AG09309 (cell line): ENCODE measurements at places on chromosomes 13 and 19.
A peak's percentile ranks its signal among the peaks of the same experiment; 100 is the strongest.

- DNase-seq = no peak
These were observed 16.0 kb downstream of the SSC5D start for GRCh38 chr19:55504252-55504603.

DNA sequence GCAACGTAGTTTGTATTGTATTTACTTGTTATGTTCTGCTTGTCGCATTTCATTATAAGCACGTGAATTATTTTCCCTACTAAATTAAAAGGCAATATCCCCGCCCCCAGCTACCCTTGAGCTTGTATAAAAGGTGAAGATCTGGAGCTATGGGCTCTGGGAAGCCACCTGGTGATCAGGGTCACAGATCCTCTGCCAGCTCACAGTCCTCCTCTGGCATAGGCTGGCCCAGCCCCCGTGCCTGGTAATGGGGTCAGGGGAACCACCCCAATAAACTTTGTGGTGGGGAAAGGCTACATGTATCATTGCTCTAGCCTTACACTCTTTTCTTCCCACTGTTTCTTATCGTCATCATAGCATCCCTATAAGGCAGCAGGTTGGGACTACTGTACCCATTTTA lies 190.2 kb upstream of the TSHZ3 start:
- no peak for DNase-seq

DNA sequence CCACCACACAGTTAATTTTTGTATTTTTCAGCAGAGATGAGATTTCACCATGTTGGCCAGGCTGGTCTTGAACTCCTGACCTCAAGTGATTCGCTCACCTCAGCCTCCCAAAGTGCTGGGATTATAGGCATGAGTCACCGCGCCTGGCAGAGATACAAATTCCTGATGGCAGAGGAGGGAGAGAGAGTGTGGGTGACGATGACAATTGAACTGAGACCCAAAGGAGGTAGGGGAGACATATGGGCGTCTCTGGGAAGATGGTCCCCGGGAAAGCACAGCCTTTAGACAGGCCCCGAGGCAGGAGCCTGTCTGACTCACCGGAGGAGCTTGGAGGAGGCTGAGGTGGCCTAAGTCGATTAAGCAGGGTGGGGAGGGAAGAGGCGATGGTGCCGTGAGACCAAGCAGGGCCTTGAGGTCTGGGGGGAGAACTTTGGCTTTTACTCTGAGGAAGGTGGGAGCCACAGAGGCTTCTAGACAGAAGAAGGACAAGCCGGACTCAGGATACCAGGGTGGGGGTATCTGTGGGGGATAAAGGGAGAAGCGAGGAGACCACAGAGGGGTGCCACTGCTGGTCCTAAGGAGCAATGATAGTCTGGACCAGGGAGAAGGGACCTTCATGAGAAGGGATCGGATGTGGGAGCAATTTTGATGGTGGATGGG lies 38.2 kb downstream of the ARRDC2 start:
- DNase-seq = peak; percentile 41

DNA sequence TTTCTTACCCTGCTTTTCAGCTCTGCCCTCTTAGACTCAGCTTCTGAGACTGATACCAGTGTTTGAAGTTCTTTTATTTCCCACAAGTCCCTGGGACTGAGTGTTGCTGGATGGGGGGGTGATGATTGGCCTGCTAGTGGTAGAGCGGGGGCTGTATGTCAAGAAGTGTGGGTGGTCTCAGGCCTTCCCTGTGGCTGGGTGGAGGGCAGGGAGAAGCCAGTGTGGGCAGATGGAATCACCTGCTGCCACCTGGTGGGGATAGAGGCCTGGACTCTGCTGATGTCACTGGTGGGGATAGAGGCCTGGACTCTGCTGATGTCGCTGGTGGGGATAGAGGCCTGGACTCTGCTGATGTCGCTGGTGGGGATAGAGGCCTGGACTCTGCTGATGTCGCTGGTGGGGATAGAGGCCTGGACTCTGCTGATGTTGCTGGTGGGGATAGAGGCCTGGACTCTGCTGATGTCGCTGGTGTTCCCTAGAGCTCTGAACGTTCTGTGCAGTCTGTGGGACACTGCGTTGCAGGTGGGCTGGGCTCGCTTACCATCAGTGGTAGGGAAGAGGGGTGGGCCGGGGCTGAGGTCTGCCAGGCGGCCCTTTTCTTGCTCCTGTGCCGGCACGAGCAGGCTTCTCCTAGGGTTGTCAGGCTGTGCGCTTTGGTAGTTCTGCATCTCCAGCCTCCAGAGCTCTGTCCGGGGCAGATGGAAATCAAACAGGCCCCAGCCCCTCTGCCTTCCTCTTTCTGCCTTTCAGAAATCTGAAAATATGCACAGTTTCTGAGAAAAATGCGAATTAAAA lies 101.3 kb downstream of the ARHGEF7 start:
- no peak for DNase-seq

DNA sequence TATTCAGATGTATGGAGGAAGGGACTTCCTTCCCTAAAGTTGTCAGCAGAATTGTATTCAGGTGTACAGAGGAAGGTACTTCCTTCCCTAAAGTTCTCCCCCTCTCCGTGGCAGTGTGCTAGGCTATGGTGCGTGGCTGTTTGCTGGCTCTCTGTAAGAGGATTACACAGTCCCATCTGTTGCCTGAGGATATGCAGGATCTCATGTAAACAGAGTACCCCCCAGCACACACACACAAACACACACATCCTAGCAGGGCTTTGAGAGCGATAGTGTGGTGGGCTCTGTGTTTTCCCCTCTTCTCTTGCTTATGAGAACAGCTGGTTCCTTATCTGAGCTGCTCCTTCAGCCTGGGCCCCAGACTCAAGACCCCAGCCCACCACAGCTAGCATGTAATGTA lies 10.3 kb downstream of the NEK5 start:
- no peak for DNase-seq

DNA sequence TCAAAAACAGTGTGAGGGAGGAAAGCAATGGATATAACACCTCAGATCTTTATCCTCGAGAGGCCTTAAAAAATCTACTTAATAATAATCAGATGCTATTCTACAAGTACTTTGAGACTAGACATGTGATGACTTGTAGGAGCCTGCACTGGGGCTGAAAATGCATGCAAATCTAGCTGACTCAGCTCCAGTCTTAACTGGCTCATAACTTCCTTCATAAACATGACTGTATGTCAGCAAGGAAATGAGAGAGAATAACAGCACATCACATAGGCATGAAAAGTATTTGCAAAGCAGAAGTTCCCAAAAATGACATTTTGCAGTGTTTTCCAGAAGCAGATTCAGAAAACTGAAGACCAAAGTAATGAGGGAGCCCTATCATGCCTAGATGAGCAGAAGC lies 38.1 kb downstream of the PSG5 start:
- DNase-seq = peak; percentile 83

DNA sequence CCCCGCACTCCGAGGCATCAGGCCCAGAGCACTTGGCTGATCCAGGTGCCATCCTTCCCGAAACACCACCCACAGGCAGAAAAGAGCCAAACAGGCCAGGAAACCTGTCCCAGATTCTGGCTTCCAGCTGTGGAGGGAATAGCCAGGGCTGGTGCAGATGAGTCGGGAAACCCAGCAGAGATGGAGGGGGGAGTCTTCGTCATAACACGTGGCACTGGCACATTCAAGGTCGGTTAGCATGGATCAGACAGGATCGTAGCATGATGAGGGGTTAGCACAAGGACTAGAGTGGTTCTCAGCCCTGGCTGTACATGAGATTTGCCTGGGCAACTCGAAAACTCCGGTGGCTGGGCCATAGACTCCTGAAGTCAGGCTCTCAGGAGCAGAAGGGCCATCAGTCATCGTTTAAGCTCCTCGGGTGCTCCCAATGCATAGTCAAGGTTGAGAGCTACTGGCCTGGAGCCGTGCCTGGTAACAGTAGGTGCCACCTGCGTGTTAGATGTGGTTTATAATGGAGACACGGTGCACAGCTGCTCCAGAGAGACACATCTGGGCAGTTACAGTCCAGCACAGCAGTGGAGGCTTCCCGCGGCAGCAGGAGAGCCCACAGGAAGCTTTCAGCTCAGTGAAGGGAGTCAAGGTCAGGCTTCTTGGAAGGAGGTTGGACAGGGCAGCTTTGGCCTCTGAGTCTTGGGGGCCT lies 6.3 kb downstream of the CYTH2 start:
- no peak for DNase-seq

DNA sequence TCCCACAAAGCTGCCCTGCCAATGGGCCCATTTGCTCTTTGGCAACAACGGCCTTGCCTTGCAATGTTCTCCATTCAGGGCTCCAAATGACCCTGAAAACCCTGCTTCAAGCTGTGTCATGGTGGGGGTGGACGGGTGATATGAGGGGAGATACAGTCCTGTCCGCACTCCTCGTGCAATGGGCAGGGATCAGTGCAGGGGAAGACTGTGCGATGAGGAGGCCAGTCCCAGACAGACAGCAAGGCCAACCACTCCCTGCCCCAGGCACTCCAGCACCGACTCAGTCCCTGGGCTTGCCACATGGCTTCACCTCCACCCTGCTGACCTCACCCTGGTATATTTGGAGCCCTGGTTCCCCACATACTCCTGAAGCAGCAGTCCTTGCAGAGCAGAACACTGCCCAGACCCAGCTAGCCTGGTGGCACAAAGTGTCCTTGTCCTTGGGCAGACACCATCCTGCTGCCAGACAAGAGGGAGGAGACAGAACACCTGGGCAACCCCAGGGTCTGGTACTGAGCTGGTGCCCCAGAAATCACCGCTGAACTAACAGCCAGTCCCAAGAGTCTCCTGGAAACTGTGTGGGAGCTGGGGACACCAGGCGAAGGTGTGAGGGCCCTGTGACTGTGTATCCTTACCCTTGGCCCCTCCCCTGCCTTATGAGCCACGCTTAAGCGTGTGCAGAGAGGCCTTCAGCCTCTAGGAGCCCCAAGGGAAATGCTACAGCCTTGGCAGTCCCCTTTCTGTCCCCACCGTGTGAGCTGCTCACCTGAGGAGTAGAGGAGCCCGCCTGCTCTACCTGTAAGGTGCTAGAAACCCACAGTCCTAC lies 9.1 kb upstream of the SLC35E1 start:
- no peak for DNase-seq

DNA sequence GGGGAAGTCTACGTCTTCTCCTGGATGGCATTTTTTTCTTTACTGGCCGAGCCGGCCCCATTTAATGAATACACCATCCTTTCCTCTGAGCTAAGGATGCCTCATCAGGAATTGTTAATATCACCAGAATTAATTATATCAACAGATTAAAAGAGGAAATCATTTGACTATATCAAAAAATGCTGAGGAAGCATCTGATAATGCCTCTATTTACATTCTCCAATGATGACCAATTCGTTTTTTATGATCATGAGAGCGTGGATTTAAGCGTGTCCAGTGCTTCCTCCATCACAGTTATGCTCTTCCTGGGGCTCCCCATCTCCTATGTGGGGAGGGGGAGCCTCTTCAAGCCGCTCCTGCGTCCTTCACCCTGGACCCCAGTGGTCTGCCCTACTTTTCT lies 58.7 kb downstream of the TUBGCP3 start:
- no peak for DNase-seq

GRCh38 chr19:8158411-8159074 lies 9.2 kb upstream of the FBN3 start:
- DNase-seq = no peak

GRCh38 chr19:33393286-33394005 lies 19.9 kb downstream of the CEBPG start:
- no peak for DNase-seq
